ENCODE measurements at places on chromosomes 5 and 9.

DNA sequence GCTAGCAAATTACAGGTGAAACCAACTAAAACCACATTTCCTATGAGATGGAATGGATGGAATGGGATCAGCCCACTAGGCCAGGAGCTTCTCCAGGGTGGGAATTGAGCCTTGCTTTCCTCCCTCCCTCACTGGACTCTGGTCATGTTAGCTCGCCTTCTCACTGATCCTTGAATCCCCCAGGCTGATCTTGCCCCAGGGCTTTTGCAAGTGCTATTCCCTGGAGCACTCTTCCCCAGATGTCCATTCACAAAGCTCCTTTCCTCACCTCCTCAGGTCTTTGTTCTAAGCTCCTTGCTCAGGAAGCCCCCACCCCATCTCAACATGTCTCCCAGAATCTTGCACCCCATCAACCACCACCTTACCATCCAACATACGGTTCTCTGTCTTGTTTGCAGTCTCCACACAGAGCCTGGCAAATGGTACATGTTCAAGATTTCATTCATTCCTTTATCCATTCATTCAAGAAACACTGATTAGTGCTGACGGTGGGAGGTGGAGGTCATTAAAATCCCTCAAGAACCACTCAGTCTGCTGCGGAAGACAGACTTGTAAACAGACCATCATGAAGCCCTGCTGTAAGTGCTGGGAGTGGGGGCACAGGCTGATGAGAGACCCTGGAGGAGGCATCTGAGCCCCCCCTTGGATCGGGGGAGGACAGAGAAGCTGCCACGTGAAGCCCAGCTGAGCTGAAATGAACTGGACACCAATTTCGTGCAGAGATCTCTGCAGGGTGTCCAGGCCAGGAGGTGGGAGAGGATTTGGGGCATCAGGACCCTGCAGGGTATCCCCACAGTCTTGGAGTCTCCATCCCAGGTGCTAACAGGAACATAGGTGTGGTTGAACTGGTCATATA is 141.7 kb downstream of the BARX1 start:
- no peaks in the 10 kb centered on the region for H3K36me3 ChIP-seq
- H3K4me3 ChIP-seq, result no peak overlapping the region
- H3K4me1 ChIP-seq, result no peaks in the 10 kb centered on the region
- H3K27me3 ChIP-seq, result 0 out of 2 replicates have a peak, but pooled peaks cover 3% of the 10 kb centered on the region
- H3K27ac ChIP-seq, result no peak overlapping the region
- no peak for DNase-seq

DNA sequence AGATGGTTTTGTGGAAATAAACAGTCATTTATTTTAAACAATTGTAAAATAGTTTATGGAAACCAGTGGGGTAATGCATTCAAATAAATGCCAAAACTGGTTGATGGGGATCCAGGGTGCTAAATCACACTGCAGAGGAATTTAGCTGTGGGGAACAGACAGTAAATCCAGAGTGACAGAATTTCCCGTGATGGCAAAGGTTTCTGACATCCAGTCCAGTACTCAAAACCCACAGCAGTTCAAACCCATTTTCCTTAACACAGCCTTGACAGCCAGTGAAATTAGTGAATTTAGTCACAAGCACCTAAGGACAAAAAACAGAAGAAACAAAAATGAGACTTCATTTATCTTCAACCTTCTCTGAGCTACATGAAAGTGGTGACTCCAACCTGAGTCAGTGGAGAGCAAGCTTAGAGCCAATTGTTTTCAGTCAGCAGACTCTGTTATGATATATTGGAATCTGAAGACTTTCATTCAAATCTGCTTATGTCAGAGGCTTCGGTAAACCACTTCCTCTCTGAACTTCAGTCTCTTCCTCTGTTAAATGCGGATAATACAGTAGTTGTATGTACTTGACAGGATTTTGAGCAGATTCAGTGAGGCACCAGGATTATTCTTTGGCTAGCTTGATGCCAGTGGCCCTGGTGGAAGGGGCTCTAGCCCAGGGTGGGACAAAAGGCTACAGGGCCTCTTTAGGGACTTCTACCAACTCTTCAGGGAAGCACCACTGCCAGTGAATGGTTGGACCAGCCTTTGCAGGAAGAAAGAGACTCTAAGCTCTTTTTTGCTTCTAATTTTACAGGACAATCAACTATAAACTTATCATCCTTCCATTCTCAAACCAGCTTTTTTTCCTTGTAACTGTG is 185.3 kb downstream of the MAPKAP1 start:
- peak overlapping the region; percentile 97 for H3K27ac ChIP-seq
- peaks cover 4% of the 10 kb centered on the region for H3K36me3 ChIP-seq
- no peaks in the 10 kb centered on the region for H3K27me3 ChIP-seq
- peaks cover 30% of the 10 kb centered on the region for H3K4me1 ChIP-seq
- H3K4me3 ChIP-seq, result no peak overlapping the region

- DNase-seq, result no peak
- no peak overlapping the region for H3K27ac ChIP-seq
- no peaks in the 10 kb centered on the region for H3K27me3 ChIP-seq
- H3K4me3 ChIP-seq, result no peak overlapping the region
Observed at GRCh38 chr5:178808886-178809285, 50.9 kb upstream of the ZNF354B start.

DNA sequence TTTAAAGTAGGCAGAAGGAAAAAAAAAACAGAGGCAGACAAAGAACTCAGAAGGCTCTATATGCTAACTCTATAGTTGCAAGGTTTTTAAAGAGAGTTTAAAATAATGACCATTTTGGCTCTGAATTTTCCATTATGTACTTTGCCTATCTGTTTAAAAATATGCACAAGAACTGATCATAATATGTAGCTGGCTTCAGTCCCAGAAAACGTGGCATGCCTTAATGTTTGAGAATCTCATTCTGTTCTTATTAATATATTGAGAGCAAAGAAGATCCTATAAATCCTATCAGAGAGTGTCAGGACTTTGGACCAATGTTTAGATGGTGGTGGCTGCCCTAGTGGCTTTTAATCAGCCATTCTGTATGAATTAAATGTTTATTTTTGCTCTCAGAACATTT is 121.5 kb downstream of the JMY start:
- no peaks in the 10 kb centered on the region for H3K36me3 ChIP-seq
- H3K27ac ChIP-seq, result no peak overlapping the region
- no peak for DNase-seq
- H3K4me3 ChIP-seq, result no peak overlapping the region
- no peaks in the 10 kb centered on the region for H3K4me1 ChIP-seq

DNA sequence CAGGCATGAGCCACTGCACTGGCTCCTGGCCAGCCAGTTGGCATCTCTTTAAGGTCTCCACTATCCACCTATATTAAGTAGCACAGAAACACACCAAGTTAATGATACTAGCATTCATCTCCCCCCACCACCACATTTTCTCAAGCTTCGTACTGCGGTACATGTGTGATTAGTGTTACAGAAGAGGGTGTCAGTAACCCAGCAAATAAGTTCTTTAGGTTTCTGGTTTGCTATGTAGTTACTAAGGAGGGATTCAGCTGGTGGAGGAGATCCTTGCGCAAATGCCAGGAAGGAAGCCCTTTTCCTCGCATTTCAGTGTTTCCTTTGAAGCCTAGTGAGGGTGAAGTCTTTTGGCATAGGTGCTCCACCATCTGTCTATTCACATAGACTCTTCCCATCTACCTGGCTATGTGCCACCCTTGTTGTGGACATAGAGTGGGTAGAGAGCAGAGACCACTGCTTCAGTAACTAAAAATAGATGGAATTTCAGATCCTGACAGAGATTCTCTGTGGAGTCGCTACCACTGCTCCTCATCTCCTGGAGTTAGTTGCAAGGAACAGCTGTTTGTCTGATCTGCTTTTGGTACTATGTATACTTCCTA is 16.7 kb downstream of the UBE2D2 start:
- no peak overlapping the region for H3K27ac ChIP-seq
- no peaks in the 10 kb centered on the region for H3K27me3 ChIP-seq
- DNase-seq, result no peak
- H3K36me3 ChIP-seq, result peaks cover 33% of the 10 kb centered on the region
- H3K4me1 ChIP-seq, result no peaks in the 10 kb centered on the region

DNA sequence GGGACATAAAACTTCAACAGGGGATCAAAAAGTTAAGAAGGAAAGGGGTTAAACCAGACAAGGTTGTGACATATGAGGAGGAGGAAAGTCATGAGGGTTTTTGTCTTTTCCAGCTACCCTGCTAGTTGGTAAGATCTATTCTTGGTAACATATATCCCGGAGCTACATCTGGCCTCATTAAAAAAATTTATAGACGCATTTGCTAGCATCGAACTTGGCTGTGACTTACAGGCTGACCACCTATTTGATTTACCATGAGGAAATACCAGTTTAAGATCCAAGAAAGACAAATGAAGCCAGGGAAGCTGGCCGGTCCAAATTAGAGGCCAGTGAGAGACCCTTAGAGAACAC is 87.6 kb upstream of the NIPAL4 start:
- H3K36me3 ChIP-seq, result no peaks in the 10 kb centered on the region
- H3K27me3 ChIP-seq, result no peaks in the 10 kb centered on the region
- peaks cover 29% of the 10 kb centered on the region for H3K4me1 ChIP-seq
- DNase-seq, result no peak
- no peak overlapping the region for H3K4me3 ChIP-seq
- H3K27ac ChIP-seq, result peak overlapping the region; percentile 46

- no peak for DNase-seq
- no peaks in the 10 kb centered on the region for H3K4me1 ChIP-seq
- H3K36me3 ChIP-seq, result no peaks in the 10 kb centered on the region
- H3K27ac ChIP-seq, result no peak overlapping the region
- no peak overlapping the region for H3K4me3 ChIP-seq
Observed at GRCh38 chr5:170562166-170562874, 58.5 kb downstream of the KCNIP1 start.

DNA sequence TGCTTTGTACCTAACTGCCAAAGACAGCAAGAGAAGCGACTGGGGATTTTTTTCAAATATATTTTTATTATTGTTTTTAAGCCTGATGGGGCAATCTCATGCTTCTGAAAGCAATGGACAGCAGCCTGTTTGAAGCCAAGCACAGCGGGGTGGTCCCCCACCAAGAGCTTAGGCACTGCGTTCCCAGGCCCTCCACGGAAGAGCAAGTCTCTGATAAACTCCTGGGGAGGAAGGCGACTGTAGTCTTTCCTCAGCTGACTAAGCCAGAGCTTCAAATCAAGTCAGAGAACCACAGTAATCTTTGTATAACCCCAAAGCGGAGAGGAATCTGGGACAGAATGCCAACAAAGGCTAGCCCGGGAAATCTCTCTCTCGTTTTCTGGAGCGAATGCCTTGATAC is 54.4 kb downstream of the ARSB start:
- H3K27me3 ChIP-seq, result no peaks in the 10 kb centered on the region
- no peak overlapping the region for H3K4me3 ChIP-seq
- DNase-seq, result no peak
- H3K4me1 ChIP-seq, result peaks cover 16% of the 10 kb centered on the region

- H3K27ac ChIP-seq, result no peak overlapping the region
- H3K27me3 ChIP-seq, result peaks cover 26% of the 10 kb centered on the region
- DNase-seq, result no peak
- H3K36me3 ChIP-seq, result no peaks in the 10 kb centered on the region
- no peaks in the 10 kb centered on the region for H3K4me1 ChIP-seq
Observed at GRCh38 chr5:178069909-178070308, 43.4 kb upstream of the N4BP3 start.

DNA sequence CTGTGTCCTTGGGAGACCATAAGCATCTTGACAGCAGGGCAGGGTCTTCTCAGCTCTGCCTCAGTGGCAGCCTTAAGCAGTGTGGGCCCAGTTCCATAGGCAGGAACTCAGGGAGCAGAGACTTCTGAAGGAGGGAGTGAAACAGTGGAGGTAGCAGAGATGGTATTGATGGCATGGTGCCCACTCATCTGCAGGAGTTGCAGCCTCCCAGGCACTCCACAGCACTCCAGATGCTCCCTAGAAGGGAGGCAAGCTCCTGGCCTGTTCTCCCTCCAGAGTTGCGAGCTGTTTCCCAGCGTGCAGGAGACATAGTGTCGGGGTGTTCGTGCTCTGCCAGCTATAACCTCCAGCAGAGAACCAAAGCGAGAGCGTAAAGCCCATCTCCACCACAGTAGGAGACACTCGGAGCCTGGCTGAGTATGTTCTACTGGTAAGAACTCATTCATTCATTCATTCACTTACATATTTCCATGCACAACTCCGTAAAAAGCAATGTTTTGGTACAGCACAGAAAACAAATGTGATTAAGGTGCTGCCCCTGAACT is 31.4 kb upstream of the UNC5A start:
- H3K27ac ChIP-seq, result no peak overlapping the region
- no peaks in the 10 kb centered on the region for H3K4me1 ChIP-seq
- peaks cover 73% of the 10 kb centered on the region for H3K27me3 ChIP-seq
- H3K36me3 ChIP-seq, result no peaks in the 10 kb centered on the region
- no peak for DNase-seq

DNA sequence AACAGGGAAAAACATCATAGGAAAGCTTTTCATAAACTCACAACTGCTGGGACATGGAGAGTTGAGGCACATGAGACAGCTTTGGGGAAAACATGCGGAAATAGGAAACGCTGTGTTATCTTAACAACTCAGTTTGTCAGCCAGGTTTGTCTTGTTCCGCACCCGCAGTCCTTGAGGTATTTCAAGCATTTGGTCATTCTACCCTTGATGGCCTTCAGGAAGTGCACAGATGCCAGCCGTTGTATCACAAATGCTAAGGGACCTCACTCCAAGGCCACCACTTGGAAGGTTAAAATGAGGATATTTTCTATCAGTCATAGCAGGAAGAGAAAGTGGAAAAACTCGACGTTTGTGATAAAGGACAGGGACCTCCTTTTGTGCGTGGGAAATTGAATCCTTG is 83.8 kb downstream of the TRIO start:
- DNase-seq, result no peak
- peaks cover 9% of the 10 kb centered on the region for H3K4me1 ChIP-seq
- no peak overlapping the region for H3K4me3 ChIP-seq
- H3K27me3 ChIP-seq, result no peaks in the 10 kb centered on the region
- no peak overlapping the region for H3K27ac ChIP-seq

DNA sequence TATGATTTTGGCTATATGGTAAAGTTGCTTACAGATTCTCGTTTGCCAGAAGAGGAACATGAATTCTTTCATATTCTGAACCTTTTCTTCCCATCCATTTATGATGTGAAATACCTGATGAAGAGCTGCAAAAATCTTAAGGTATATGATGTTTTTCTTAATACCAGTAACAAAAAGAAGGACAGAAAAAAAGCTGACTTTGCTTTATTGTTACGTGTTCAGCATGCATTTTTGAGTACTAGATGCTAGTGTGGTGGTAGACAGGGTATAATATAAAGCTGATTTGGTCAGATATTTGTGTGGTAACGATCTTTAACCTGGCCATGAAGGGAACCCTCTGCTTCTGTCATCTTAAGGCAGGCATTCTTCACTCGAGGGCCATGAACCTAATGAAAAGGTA is 13.3 kb downstream of the CNOT8 start:
- H3K4me3 ChIP-seq, result no peak overlapping the region
- no peak overlapping the region for H3K27ac ChIP-seq
- no peaks in the 10 kb centered on the region for H3K4me1 ChIP-seq
- DNase-seq, result no peak
- peaks cover 77% of the 10 kb centered on the region for H3K36me3 ChIP-seq

DNA sequence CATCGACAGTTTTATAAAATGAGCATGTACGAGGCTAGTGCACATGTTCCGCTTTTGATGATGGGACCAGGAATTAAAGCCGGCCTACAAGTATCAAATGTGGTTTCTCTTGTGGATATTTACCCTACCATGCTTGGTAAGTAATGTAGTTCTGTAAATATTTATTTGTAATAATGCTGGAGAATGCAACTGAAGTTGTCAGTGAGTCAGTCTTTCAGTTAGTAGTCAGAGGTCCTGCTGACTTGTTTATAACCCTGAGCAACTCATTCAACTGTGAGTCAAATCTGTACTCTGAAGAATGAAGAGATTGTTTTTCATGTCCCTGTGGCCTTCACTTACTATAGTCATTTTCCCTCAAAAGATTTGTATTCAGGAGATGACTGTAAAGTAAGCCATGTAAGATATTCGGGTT is 28.4 kb upstream of the GPR150 start:
- H3K4me1 ChIP-seq, result peaks cover 23% of the 10 kb centered on the region
- no peak overlapping the region for H3K4me3 ChIP-seq
- DNase-seq, result peak; percentile 78
- H3K36me3 ChIP-seq, result no peaks in the 10 kb centered on the region
- H3K27ac ChIP-seq, result peak overlapping the region; percentile 74
